Uterine smooth muscle cell (primary cell): ENCODE measurements at places on chromosomes 7 and 10. TPM values are rescaled to one million over a fixed set of nuclear protein-coding genes. Genes with fewer than 3 reads are reported as not detected.

Gene GATA3
- total RNA-seq: not detected in 2 replicates

Gene IL2RA
- total RNA-seq: not detected in 2 replicates

Gene HOXA1
- total RNA-seq: under 0.01 and 0.11 TPM in 2 replicates

Gene CNTNAP2
- under 0.01 TPM in 1 of 2 replicates, not detected in the other for total RNA-seq

Gene SPDYE16
- total RNA-seq: 0.12 TPM in 1 of 2 replicates, not detected in the other

Gene ARID5B
- 49.0 and 54.4 TPM in 2 replicates for total RNA-seq

Gene ASZ1
- not detected in 2 replicates for total RNA-seq

Gene ACSM6
- total RNA-seq: not detected in 2 replicates

Gene PRKAR1B
- 14.3 and 21.6 TPM in 2 replicates for total RNA-seq

Gene PALD1
- total RNA-seq: under 0.01 and 0.11 TPM in 2 replicates

Gene SLC26A3
- not detected in 2 replicates for total RNA-seq

Gene LIPJ
- total RNA-seq: not detected in 2 replicates

Gene PRRT4
- total RNA-seq: under 0.01 and 0.12 TPM in 2 replicates
